ENCODE measurements at places on chromosomes 7 and 10.

DNA sequence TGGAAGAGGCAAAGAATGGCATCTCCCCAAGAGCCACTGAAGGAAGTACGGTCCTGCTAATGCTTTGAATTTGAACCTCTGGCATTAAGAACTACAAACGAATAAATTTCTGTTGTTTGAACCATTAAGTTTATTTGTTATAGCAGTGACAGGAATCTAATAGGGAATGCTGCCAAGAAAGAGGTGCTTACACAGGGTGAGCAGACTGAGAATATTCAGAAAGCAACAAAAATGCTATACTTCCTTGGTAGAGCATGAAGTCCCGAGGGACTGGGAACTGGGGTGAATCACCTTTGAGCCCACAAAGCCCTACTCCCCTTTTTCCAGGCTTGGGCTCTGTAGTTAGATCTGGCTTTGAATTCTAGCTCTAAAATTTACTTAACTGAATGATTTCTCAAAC is 45.0 kb downstream of the PANK1 start:
- peak; percentile 13 for DNase-seq

DNA sequence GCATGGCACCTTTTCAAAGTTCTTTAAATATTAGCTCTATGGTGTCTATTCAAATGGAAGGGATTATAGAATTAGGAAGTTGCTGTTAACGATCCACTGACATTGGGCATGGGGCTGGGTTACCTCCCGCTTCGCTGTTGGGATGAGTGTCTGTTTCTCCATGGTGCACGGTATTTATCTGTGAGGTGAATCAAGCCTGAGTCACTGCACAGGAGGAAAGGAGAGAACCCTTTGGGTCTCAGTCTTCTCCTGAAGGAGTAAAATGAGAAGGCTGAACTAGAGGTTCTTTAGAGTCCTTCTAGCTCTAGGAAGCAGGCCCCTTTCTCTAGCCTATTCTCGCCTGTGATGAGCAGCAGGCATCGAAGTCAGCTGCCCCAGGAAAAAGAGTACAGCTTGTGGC is 7.3 kb downstream of the JCAD start:
- no peak for DNase-seq

GRCh38 chr10:56091872-56092271 is 269.2 kb downstream of the ZWINT start:
- DNase-seq, result no peak

GRCh38 chr10:131889755-131890154 is 11.1 kb upstream of the PPP2R2D start:
- DNase-seq, result no peak

- no peak for DNase-seq
Measured at GRCh38 chr7:141389140-141389796, 161.9 kb upstream of the AGK start.

- DNase-seq, result no peak
Measured at GRCh38 chr7:128153436-128153835, 87.6 kb upstream of the LEP start.

DNA sequence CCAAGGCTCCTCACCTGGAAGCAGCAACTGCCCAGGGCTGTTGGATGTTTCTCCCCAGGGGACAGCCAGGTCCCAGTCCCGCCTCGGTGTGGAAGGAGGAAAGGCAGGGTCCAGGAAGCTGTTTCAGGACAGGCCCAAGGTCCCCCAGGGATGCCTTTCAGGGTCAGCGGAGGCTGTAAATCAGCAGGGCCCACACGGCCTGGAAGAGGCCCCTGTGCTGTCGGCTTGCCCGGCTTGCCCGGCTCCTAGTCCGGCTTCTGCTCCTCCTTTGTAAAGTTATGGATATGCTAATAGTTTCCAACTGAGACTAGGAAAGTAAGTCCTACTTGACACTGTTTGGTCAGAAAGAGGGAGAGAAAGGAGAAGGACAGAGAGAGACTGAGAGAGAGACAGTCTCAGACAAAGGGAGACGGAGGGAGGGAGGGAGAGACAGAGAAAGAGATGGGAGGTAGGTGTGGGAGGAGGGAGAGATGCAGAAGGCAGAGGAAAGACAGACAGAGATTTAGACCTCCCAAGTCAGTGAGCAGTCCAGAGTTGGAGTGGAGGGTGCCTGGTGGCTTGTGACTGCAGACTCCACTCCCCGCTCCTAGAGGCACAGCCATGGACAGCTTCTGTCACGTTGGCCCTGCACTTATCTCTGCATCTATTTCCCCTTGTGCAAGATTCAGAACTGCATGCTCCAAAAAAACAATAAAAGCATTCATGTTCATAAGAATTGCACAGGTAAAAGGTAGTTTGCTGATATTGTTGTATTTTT is 10.5 kb downstream of the IKZF1 start:
- DNase-seq, result no peak

- peak; percentile 98 for DNase-seq
Measured at GRCh38 chr7:140541513-140542227, 62.4 kb upstream of the MKRN1 start.

DNA sequence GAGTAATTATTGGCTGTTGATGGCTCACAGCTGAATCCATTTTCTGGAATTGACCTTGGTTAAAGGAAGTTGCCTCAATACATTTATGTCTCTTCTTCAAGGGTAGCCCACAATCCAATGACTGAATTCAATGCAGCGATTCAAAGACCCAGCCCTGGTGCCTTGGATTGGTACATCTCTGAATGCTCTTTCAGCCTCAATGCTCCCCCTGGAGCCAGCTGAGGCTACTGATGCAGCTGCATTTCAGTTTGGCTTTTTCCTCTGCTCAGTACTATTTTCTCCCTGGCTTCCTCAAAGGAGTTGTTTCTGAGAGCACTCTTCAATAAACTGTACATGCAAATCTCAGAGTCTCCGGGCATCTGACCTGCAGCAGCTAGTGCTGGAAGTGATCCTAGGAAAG is 633 bp upstream of the EBLN1 start:
- no peak for DNase-seq

GRCh38 chr7:149355390-149356048 is 93.5 kb downstream of the ZNF783 start:
- DNase-seq, result no peak

DNA sequence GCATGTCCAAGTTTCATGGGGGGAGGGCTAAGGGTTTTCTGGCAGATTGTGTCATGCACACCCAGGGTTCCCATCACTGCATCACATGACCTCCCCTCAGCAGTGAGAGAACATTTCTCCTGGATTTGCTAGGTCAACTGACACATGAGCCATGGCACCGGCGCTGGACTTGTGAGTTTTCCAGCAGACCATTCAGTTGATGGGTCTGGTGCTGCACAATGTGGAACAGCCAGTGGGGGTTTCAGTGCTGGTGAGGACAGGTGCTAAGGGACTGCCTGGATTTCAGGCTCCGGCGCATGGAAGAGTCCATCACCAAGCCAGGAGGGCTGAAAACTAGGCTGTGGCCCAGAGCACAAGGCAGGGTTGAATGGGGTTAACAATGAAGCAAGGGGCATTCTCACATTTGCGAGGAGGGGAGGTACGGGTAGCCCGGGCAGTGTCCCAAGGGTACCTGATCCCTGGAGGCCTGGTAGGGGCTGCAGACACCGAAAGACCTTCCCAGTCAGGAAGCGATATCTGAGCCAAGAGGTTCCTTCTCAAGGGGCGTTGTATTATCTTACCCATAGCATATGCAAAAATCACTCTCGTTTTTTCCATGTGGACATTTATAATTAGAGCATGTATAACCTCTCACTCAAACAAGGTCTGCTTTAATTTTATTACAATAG is 203.0 kb downstream of the TNS3 start:
- no peak for DNase-seq

GRCh38 chr10:21505711-21506278 is 19.7 kb downstream of the SKIDA1 start:
- no peak for DNase-seq

- no peak for DNase-seq
Measured at GRCh38 chr7:36217211-36217960, 64.3 kb downstream of the EEPD1 start.

GRCh38 chr10:72105098-72105475 is 16.7 kb upstream of the SPOCK2 start:
- no peak for DNase-seq

- DNase-seq, result no peak
Measured at GRCh38 chr7:23218196-23218595, 28.4 kb upstream of the GPNMB start.

DNA sequence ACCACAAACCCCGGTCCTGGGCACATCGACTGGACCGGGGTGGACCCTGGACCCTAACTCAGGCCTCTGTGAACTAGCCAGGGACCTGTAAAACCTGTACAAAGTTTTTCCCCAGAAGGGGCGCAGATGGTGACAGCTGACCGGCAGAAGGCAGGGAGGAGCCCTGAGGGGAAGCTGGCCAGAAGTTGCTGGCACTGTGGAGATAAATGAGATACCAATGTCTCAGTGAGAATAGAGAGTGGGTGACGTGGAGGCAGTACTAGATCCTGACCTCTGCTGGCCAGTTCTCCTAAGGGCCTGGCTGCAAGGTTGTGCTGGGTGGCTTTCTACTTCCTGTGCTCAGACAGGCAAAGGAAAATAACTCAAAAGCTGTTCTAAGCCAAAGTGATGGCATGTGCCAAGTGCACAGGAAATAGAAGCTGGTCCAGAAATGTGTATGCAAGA is 10.6 kb upstream of the TSPAN14 start:
- DNase-seq, result no peak

GRCh38 chr10:43417950-43418768 is 9.2 kb upstream of the HNRNPF start:
- DNase-seq, result no peak

DNA sequence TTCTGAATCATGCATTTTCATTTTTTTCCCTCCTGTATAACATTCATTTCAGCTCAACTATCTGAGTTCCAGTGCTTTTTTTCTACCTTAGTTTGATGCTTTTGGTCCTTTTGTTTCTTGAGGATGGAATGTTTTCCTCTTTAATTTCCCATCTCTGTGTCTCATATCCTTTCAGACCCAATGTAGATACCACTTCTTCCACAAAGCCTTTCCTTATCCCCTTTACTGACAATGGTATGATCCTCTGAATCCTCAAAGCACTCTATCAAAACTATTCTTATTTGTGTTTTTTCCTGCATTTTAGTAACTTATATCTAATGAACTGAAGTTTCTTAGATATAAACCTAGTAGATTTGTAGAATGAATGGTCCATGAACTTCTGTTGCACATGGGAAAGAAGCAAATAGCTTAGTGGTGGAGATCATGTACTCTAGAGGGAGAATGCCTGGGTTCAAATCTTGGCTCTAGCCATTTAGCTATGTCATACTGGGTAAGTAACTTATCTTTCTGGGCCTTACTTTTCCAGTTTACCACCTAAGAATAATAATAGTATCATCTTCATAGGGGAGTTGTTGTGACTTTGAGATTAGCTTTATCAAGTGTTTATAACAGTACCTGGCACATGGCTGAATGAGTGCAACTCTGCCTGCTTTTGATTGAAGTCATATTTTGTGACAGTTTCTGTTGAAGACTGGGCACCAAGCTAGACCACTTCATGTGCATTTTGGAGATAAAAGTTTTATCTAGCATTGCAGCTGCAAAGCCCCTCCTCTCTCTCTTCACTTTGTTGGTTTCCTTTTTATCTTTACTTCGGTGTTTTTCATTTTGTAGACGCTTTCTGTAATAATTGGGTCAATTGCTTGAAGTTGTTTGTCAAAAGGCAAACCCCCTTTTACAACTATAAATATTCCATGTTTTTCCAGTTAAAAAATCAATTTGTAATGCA is 18.5 kb downstream of the STAM start:
- no peak for DNase-seq

DNA sequence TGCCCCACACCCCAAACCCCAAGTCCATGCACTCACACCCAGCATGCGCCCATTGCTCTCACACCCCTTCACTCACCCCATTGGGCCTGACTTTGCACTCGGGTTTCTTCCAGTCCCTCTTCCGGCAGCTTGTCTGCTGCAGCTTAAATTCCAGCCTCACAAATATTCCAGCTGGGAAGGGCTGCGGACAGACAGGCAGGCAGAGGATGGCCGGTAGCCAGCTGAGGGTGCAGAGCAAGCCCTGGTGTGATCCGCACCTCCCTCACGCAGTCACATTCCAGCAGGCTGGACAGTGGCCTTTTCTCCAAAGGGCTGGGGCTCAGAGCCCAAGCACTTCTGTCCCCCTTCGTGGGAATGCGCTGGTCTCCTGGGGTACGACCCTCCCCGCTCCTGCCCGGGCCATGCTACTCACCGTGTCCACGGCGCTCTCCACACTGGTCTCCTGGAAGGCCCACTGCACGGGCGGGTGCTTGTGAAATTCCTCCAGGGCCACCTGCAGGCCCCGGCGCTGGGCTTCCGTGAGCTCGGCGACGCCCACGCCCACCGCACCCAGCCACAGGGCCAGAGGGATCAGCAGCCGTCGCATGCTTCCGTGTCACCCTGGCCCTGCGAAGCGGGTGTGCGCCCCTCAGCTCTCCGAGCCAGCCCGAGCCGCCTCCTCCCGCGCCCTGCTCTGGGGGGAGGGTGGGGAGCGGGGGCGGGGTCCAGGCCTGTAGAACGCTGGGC is 1.2 kb downstream of the RARRES2 start:
- no peak for DNase-seq

GRCh38 chr7:148397551-148397950 is 193.0 kb upstream of the C7orf33 start:
- DNase-seq, result no peak

- no peak for DNase-seq
Measured at GRCh38 chr10:110859206-110859972, 12.3 kb upstream of the PDCD4 start.

GRCh38 chr10:102452672-102453340 is 1.5 kb upstream of the C10orf95 start:
- DNase-seq, result peak; percentile 55

- DNase-seq, result no peak
Measured at GRCh38 chr10:79385392-79385795, 38.1 kb downstream of the PPIF start.

GRCh38 chr7:71145906-71146901 is 14.3 kb downstream of the GALNT17 start:
- DNase-seq, result no peak

GRCh38 chr10:1726861-1727260 is 10.5 kb downstream of the ADARB2 start:
- DNase-seq, result no peak

- no peak for DNase-seq
Measured at GRCh38 chr7:14009453-14010418, 20.3 kb upstream of the ETV1 start.

DNA sequence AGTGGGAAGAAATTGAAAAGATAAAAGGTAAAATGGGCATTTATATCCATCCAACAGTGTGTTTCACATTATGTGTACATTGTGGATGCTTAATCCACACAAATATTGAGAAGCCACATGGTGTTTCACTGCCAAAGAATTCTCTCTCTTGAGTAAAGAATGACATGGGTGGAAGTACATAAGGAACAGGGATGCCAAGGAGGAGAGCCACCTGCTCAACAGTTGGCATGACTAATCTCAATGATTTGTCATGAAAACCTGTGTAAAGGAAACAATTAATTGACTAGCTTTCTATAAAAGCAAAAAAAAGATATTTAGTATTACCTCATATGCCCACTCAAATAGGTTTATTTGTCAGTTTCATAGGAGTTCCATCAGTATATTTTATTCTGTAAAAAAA is 43.1 kb downstream of the MAGI2 start:
- no peak for DNase-seq

GRCh38 chr7:97026715-97027426 is 2.2 kb upstream of the DLX5 start:
- DNase-seq, result no peak

- no peak for DNase-seq
Measured at GRCh38 chr7:94154858-94155257, 150.7 kb upstream of the BET1 start.

- DNase-seq, result no peak
Measured at GRCh38 chr7:26580711-26581110, 283.7 kb downstream of the SKAP2 start.

- no peak for DNase-seq
Measured at GRCh38 chr10:59812519-59813122, 59.4 kb upstream of the MRLN start.

Measured in fibroblast of skin of right quadriceps (primary cell).